ENCODE measurements at places on chromosomes 4 and X. TPM values are rescaled to one million over a fixed set of nuclear protein-coding genes. Genes with fewer than 3 reads are reported as not detected.

MAGEC2 gene
- total RNA-seq, result not detected

CT83 gene
- total RNA-seq, result not detected

SPATA18 gene
- not detected for total RNA-seq

SLC6A14 gene
- not detected for total RNA-seq

GC gene
- total RNA-seq, result not detected

TLR10 gene
- 0.63 TPM for total RNA-seq

STAP1 gene
- total RNA-seq, result 11.4 TPM

RAB9B gene
- 0.50 TPM for total RNA-seq

BMP3 gene
- total RNA-seq, result not detected

EFHC2 gene
- total RNA-seq, result 5.7 TPM

RPA4 gene
- 1.3 TPM for total RNA-seq

SEC24B gene
- 40.7 TPM for total RNA-seq

SLC9B1 gene
- 2.5 TPM for total RNA-seq

KLF8 gene
- total RNA-seq, result 11.9 TPM
